ENCODE measurements at places on chromosomes 4 and X. TPM values are rescaled to one million over a fixed set of nuclear protein-coding genes. Genes with fewer than 3 reads are reported as not detected.

The HMGN5 gene
- 1.5 TPM for total RNA-seq

The POU3F4 gene
- not detected for total RNA-seq

The VEGFC gene
- total RNA-seq = not detected

The F8A3 gene
- total RNA-seq = 46.4 TPM

GRCh38 chrX:100685284-100685996 is 41.4 kb downstream of the SRPX2 start:
- DNase-seq = peak; percentile 64

DNA sequence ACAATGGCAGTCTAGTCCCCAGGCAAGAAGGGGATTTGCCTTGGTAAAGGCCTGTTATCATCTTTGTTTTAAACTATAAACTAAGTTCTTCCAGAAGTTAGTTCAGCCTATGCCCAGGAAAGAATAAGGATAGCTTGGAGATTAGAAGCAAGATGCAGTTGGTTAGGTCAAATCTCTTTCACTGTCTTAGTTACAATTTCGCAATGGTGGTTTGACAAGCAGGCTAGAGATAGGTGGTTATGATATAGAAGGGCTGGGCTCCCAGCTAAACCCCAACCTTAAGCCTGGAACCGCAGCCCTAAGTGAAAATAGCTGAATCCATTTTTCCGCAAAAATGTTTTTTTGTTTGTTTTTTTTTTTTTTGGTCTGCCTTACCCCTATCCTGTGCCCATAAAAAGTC is 41.8 kb upstream of the NEIL3 start:
- no peak overlapping the region for H3K27ac ChIP-seq
- no peaks in the 10 kb centered on the region for H3K36me3 ChIP-seq
- H3K4me3 ChIP-seq = no peak overlapping the region
- H3K4me1 ChIP-seq = no peaks in the 10 kb centered on the region
- DNase-seq = no peak
- H3K27me3 ChIP-seq = peaks cover 7% of the 10 kb centered on the region
